SJCRH30 (cell line): ENCODE measurements at places on chromosomes 12 and 14.

GRCh38 chr14:23702656-23703426 lies 66.7 kb downstream of the DHRS2 start:
- no peak for DNase-seq

- no peak for DNase-seq
These were observed 20.2 kb downstream of the NDUFA12 start for GRCh38 chr12:94983321-94983720.

DNA sequence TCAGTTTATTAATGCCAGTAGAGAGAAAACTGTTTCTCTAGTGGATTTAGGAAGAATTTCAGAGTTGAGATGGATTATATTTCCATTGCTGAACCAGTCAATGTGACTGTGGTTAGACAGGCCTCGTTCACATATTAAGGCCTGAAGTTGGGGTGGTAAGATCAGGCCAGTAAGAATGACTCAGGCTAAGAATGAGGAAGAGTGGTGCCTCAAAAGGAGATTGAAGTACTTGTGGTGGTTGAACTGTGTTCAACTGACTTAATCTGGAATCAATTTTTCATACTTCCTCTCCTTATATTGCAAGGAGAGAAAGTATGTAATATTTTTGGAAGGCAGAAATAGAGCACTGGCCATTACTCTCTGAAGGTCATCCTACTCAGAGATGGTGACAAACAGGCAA lies 37.8 kb upstream of the ATF7IP start:
- no peak for DNase-seq

GRCh38 chr12:107704041-107704440 lies 18.4 kb downstream of the PWP1 start:
- no peak for DNase-seq

GRCh38 chr12:3420693-3421092 lies 70.3 kb upstream of the PRMT8 start:
- DNase-seq, result no peak

GRCh38 chr14:75653563-75653962 lies 7.1 kb downstream of the ERG28 start:
- DNase-seq, result no peak

DNA sequence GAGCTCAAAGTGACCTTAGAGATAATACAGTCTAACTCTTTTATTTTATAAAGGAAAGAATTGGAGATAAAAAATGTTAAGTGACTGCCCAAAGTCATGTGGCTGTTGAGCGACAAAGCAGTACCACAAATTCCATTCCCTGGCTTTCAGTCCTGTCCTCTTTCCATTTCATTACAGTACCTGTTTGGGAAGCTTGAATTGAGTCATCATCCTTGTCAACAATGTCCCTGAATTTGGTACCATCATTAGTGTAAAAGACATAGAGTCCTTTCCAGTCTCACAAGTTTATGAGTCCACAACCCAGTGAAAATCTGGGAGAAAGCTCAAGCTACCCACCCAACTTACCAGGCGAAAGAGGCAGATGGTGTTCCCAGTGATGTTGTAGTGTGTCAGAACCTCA lies 3.8 kb downstream of the ERP27 start:
- DNase-seq, result no peak

DNA sequence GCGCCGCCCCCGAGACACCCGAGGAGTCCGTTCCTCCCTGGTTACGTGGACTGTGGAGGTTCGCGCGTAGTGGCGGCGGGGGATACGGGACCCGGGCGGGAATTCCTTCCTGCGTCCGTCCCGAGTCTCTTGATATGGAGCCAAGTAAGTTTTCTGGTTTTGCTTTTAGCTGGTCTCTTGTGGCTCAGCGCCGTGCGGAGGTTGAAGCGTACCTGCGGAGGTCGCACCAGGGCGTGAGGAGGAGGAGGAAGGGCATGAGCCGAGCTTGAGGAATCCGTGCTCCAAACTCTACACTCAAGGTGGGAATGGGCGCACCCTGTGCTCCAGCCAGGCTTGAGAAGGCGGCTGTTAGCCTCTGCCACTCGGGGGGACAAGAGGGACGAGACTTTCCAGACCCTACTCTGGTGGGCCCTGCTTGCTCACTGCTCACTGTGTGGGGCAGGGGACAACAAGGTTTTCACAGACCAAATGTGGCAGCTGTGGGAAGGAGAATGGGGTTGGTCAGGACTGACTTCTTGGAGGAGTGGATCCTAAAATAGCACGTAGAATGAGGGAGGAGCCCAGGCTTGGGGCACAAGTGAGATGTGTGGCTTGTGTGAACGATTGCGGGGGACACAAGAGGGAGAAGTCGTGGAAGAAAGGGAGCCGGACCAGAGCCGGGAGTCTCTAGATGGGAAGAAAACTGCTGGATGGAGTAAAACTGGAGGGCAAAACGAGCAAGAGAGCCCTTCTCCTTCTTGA lies 577 bp downstream of the ATG101 start:
- no peak for DNase-seq

DNA sequence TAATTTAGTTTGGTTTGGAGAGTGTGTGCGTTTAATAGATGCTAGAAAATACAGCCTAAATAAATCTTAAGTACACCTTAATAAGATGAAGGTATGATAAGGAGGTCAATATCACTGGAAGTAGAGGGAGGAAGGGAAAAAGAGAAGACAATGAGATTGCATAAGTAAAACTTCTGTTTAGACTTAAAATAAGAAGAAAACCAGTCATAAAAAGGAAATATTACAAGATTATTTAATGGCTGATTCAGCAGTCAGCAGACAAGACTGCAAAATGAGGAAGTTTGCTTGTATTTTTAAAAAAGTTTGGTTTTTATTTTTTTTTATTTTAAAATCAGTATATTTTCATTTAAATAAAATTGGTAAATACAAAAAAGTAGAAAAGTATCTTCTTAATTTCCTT lies 3.2 kb downstream of the SLC38A6 start:
- no peak for DNase-seq

DNA sequence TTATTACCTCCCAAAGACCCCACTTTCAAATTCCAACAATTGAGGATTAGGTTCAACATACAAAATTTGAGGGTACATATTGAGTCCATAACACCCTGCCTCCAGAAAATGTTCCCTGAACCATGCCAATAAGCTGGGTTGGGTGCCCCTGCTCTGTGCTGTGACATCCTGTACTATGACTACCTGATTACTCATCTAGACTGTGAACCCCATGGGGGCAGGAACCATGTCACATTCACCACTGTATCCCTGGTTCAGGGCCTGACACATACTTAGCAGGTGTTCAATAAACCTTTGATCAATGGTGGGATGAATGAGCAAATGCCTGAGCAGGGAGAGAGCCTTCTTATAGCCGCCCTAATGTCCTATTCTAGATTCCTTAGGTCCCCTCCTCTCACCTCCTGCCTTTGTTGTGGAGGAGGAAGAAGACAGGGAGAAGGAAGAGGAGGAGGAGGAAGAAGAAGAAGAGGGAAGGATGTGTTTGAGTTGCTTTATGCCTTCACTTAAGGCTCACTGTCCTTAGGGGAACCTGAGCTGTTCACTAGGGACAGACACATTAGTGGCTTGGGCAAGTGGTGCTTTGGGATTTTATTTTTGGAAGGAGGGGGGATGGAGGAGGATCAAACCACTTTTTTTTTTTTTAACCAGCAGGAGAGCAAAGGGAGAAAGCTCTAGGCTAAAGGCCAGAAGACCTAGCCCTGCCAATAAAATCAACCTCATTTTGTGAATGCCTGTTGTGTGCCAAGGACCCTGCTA lies 21.3 kb downstream of the GPR68 start:
- DNase-seq, result no peak
